ENCODE measurements at places on chromosomes 12 and 14.

DNA sequence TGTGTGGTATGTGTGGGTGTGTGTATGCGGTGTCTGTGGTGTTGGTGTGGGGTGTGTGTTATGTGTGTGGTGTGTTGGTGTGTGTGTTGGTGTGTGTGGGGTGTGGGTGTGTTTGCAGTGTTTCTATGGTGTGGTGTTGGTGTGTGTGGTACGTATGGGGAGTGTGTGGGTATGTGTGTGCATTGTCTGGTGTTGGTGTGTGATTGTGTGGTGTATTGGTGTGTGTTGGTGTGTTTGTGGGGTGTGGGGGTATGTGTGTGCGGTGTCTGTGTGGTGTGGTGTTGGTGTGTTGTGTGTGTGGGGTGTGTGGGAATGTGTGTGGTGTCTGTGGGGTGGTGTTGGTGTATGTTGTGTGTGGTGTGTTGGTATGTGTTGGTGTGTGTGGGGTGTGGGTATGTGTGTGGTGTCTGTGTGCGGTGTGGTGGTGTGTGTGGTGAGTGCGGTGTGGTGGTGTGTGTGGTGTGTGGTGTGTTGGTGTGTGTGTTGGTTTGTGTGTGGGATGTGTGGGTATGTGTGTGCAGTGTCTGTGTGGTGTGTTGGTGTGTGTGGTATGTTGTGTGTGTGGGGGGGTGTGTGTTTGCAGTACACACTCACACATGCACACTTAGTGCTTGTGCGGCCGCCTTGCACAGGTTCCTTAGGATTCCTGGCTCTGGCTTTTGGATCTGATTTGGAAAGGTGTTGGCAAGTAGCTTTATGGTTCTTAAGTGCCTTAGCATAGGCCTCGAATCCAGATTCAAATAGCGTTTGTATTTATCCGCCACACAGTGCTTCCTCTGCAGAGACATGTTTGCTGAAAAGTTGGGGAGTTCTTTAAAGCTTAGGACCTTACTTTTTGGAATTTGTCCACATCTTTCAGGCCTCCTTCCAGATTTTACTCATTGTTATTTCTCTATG is 16.4 kb downstream of the MLXIP start:
- no peak for DNase-seq

DNA sequence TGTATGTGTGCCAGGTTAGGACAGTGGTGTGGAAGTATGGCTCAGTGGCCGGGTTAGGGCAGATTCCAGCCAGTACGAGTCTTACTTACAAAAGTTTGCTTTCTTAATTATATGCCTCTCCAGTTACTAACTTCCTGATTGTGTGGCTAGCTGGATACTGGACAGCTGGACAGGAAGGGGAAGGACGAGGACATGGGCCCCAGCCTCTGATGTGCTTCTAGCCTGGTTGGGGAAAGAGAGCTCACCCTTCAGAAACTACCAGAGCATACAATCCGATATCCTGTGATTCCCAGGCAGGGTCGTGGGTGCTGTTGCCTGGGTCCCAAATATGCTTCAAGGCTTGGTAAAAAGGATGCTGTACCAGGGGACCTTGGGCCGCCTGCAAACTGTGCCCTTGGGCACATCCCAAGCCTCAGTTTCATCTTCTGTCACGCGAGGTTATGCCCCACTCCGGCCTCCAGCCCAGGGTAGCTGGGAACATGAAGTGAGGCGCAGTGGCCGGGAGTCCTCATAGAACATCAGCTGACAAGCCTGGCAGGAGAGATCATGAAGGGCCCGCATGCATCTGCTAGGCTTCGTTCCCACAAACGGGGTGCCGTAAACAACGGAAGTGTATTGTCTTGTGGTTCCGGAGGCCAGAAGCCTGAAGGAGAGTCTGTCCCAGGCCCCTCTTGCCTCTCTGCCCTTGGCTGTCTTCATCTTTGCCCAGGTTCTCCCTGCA is 23.2 kb upstream of the RIN3 start:
- DNase-seq: no peak

- peak; percentile 42 for DNase-seq
Measured at GRCh38 chr14:86639146-86639545, 1109.2 kb downstream of the FLRT2 start.

DNA sequence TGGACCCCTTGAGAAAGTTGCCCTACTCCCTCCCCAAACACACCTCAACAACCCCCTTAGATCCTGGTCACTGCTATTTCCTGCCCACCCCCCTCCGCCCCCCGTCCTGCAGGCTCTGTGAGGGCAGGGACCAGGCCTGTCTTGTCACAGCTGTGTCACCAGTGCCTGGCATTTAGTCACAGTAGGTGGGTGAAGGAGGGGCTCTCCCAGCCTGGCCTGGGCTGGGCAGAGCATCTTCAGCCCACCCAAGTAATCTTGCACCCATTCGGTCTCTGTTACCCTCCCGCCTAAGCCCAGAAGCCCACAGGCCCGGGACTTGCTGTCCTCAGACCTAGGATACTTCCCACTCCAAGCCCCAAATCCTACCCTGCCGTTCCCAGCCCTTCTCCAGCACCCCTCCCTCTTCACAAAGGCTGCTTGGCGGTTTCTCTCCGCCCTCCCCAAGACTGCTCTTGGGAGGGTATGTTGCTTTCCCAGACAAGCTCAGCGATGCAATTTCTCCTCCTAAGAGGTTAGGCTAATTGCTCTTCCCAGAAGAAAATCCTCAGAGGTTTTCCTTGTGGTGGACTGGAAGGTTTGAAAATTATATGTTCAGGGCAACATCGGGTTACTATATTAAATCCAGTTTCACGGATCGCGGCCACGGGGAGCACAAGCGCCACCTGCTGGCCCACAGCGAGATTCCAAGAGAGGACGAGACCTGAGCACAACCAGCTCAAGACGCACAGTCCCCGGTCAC is 50.8 kb upstream of the ZFP36L1 start:
- DNase-seq: peak; percentile 62

DNA sequence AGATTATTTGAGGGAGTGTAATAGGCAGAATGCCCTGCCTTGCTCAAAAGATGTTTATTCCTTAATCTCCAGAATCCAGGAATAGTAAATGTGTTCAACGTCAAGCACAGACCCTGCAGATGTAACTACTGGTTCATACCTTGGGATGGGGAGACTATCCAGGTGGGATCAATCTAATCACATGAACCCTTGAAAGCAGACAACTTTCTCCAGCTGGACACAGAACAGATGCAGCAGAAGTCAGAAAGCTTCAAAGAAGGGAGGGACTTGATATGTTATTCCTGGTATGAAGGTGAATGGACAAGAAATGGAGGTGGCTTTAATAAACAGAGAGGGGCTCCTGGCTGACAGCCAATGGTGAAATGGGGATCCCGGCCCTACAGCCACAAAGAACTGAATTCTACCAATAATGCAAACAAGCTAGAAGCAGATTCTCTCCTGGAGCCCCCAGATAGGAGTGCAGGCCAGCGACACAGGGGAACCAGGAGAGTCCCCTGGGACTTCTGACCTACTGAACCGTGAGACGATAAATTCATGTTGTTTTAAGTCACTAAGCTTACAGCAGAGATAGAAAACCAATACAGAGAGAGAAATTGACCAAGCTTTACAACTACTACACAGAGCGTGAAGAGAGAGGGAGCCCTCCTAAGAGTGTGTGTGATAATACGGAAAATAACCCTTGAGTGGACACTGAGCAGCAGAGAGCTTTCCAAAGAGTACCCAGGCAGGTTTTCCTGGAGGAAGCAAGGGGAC is 133.5 kb upstream of the TMEM132C start:
- no peak for DNase-seq

DNA sequence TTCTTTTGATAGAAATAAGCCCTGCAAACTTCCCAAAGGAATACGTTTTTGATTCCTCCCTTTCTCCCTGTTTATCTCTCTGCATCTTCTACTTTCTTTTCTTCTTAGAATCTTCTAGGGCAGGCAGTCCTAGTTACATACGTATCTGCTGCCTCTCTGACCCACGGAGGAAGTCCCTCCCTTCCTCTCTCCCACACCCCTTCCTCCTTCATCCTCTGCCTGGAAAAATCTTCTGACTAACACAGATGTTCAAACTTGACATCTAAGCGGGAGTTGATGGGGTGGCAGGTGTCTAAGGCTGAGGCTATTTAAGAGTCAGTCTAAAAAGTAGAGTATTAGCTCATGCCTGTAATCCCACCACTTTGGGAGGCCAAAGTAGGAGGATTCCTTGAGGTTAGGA is 88.6 kb downstream of the MAP1LC3B2 start:
- DNase-seq: no peak

DNA sequence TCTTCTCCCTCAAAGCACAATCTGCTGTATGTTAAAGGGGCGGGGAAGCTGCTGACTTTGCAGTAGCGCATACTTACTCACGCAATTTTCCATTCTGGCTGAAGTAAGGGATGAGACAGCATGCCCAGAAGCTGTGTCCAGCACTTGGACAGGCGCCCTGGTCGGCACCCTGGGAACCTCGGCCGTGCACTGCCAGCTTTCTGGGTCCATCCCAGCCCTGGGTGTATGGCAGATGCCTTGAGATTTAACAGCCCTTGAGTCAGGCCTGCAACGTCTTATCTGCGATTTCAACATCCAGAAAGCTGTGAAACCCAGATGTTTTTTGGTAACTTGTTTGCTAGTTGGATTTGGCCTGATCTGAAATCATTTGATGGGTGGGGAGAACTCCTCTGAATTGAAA is 16.1 kb downstream of the EML1 start:
- DNase-seq: peak; percentile 49

DNA sequence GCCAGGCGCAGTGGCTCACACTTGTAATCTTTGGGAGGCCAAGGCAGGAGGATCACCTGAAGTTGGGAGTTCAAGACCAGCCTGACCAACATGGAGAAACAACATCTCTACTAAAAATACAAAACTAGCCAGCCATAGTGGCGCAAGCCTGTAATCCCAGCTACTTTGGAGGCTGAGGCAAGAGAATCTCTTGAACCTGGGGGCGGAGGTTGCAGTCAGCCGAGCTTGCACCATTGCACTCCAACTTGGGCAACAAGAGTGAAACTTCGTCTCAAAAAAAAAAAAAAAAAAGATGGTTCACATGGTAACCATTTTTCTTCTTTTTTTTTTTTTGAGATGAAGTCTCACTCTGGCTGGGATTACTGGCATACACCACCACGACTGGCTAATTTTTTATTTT is 35.3 kb downstream of the SLC2A14 start:
- no peak for DNase-seq

DNA sequence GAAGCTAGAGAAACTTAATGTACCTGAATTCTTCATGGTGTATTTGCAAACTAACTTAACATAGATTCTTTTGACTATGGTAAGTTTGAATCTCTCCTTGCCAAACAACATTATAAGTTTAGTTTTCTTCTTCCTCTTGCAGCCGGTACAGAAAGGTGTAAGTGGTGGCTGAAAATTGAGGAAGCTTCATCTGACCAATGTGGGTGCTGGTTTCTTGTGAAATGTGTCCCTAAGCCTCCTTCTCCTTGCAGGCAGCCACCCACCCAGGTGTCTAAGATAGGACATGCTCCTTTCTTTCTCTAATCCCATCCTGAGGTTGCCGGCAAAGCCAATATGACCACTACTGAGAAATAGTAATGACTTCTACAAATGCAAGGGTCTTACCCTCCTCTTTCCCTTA is 20.6 kb downstream of the GSG1 start:
- no peak for DNase-seq

DNA sequence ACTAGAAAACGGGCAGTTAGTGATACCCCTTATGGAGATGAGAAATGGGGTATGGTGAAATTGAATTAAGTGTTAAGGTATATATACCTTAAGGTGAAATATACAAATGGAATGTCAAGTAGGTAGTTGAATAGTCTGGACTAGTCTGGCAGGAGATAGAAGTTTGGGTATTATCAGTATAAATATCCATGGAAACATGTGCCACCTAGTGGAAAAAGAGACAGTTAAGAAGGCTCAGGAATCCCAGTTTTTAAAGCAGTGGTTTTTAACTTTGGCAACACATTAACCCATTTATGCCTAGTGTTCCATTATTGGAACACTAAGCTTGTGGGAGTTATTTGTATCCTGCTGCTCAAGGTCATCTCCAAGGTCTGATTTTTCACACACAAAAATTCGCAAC is 38.6 kb upstream of the TPH2 start:
- DNase-seq: peak; percentile 27

DNA sequence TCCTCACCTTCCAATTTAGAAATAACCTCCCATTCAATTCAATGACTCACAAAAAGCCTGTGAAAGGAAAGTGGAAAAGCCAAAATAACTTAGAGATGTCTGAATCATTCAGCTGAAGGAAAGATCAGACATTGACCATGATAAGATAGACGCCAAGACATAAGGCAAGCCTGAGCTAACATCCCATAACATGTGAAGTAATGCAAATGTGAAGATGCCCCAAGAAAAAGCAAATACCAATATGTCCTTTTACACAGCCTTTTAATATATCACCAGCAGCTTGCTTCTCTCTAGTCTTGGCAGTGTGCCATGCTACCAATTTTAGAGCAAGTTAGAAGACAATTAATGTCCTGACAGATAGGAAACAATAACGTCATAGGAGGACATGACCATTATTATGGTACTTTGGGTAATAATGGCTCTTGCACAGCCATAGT is 2.4 kb upstream of the NUMB start:
- DNase-seq: peak; percentile 61

- DNase-seq: no peak
Measured at GRCh38 chr12:13144266-13144828, 40.9 kb upstream of the GSG1 start.

GRCh38 chr12:52354200-52354599 is 13.1 kb downstream of the KRT85 start:
- DNase-seq: no peak

GRCh38 chr14:24096545-24097181 is 2.6 kb downstream of the PCK2 start:
- DNase-seq: no peak

DNA sequence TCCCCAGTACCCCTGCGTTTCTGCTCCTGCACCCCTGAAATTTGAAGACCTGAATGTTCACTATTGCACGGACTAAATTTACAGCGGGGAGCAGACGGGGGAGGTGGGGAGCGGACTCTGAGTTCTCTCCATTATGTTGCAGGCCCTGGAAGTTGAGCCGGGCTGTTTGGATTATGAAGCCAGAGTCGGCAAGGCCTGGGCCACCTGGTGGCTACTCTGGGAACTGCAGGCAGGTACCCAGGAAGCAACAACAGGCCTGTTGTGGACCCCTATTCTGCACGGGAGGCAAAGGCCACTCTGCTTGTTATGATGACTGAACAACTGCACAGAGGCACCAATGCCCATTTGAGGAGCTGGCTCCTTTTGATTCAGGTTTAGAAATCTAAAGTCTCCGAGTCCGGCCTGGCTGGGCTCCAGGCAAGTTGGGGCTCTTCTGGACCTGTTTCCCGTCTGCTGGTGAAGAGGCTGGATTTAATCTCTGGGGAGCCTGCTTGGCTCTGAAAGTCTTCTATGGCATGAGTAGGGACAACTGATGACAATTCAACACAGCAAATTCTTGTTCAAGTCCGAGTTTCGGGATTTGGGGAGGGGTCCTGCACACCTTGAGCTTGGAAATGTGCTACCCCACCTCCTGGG is 34.1 kb upstream of the FAM181A start:
- peak; percentile 48 for DNase-seq

- DNase-seq: no peak
Measured at GRCh38 chr12:124856132-124856841, 7.4 kb downstream of the SCARB1 start.

GRCh38 chr14:76550534-76550933 is 174.6 kb downstream of the ESRRB start:
- DNase-seq: peak; percentile 1
